Activated naive CD8-positive, alpha-beta T cell treated with anti-CD3 and anti-CD28 coated beads, Interleukin-2, amount 10 ng/mL, durations not matched to agents 7 days and 5 days (primary cell): ENCODE measurements at places on chromosomes 5 and 9. TPM values are rescaled to one million over a fixed set of nuclear protein-coding genes. Genes with fewer than 3 reads are reported as not detected.

DNA sequence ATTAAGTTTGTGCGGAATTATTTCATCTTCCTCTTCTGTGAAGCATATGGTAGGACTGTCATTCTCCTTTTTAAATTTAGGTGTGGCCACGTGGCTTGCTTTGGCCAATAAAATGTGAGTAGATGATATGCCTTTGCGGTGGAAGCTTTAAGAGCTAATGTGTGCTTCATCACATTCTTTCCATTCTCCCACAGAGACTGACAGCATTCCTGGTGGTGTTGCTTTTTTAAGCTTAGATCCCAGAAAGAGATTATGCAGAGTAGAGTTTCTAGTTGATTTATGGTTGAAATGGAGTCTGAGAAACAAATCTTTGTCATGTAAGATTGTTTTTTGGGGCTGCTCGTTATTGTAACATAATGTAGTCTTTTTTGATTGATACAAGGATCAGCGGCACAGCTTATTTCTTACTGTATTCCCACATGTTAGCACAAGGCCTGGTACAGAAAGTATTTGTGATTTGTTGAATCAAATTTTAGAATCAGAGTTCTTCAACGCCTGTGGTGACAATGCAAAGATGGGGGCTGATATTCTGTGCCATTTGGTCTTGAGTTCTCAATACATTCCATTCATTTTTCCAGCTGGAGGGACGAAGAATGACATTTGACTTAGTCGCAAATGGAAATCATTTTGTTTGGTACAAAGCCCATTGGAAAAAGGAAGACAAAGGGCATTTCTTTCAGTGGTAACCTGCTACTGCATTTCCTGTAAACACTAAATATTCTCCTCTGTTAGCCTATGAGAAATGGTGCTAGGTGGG, 209.9 kb upstream of the VLDLR start:
- H3K4me1 ChIP-seq: no peaks in the 10 kb centered on the region
- no peak overlapping the region for H3K4me3 ChIP-seq
- no peak overlapping the region for H3K27ac ChIP-seq

- peaks cover 12% of the 10 kb centered on the region for H3K4me1 ChIP-seq
- H3K27me3 ChIP-seq: peaks cover 9% of the 10 kb centered on the region
- H3K4me3 ChIP-seq: no peak overlapping the region
Observed at GRCh38 chr5:59665086-59665831, 228.3 kb downstream of the PDE4D start.

- H3K4me1 ChIP-seq: peaks cover 24% of the 10 kb centered on the region
- DNase-seq: no peak
- no peaks in the 10 kb centered on the region for H3K27me3 ChIP-seq
- peaks cover 11% of the 10 kb centered on the region for H3K36me3 ChIP-seq
- no peak overlapping the region for H3K4me3 ChIP-seq
Observed at GRCh38 chr9:123865226-123866000, 64.5 kb downstream of the DENND1A start.

- H3K27ac ChIP-seq: no peak overlapping the region
- H3K4me3 ChIP-seq: no peak overlapping the region
- H3K4me1 ChIP-seq: no peaks in the 10 kb centered on the region
- no peak for DNase-seq
Observed at GRCh38 chr5:158084292-158084691, 225.3 kb upstream of the CLINT1 start.

GRCh38 chr5:13692172-13692571, 252.3 kb downstream of the DNAH5 start:
- H3K27ac ChIP-seq: no peak overlapping the region
- no peaks in the 10 kb centered on the region for H3K36me3 ChIP-seq
- H3K4me1 ChIP-seq: no peaks in the 10 kb centered on the region
- no peak for DNase-seq
- H3K27me3 ChIP-seq: no peaks in the 10 kb centered on the region

- H3K27ac ChIP-seq: no peak overlapping the region
- H3K27me3 ChIP-seq: no peaks in the 10 kb centered on the region
- H3K36me3 ChIP-seq: peaks cover 22% of the 10 kb centered on the region
Observed at GRCh38 chr9:37761511-37761910, 7.9 kb downstream of the TRMT10B start.

GRCh38 chr9:128565578-128565977, 13.2 kb downstream of the SPTAN1 start:
- no peak overlapping the region for H3K27ac ChIP-seq
- H3K4me3 ChIP-seq: no peak overlapping the region
- H3K4me1 ChIP-seq: peaks cover 9% of the 10 kb centered on the region
- H3K36me3 ChIP-seq: peaks cover 20% of the 10 kb centered on the region
- H3K27me3 ChIP-seq: no peaks in the 10 kb centered on the region

GRCh38 chr5:176846335-176847140, 36.2 kb downstream of the UNC5A start:
- H3K36me3 ChIP-seq: no peaks in the 10 kb centered on the region
- no peak overlapping the region for H3K4me3 ChIP-seq
- H3K27ac ChIP-seq: no peak overlapping the region
- H3K27me3 ChIP-seq: peaks cover 12% of the 10 kb centered on the region

GRCh38 chr9:99221266-99221620, 499 bp downstream of the ALG2 start:
- peaks cover 50% of the 10 kb centered on the region for H3K4me1 ChIP-seq
- H3K27ac ChIP-seq: peak overlapping the region; percentile 81

DNA sequence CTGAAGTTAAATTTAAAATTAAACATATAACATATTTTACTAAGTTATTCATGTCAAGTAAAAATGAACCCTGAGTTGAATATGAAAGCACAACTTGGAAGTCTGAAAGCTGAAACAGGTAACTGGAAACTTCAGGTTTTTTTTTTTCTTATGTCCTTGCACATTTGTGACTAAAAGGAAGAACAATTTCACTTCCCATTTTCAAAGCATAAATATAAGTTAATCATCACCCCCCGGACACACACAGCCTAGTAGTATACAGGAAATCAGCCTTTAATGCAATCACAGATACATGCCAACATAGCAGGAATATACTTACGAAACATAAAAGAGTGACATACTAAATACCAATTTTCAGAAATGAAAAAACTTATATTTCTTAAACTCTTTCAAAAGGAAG, 225.9 kb downstream of the RFX3 start:
- no peak for DNase-seq
- H3K4me3 ChIP-seq: no peak overlapping the region

DNA sequence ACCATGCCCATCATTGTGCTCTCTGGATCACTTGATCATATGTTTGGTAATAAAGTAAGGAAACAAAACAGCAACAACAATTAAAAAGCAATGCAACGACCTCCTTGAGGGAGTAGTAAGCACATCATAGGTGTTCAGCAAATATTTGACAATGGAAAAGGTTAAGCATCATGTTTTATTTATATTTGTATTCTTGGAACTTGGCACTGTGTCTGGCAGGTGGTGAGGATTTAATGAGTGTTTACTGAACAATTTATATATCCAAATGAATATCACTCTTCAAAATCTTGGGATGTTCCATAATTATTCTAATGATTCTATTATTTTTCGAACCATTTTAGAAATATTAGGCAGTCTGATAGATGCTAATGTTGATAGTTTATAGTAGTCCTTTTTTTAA, 6.2 kb downstream of the PIP5K1B start:
- H3K4me1 ChIP-seq: peaks cover 5% of the 10 kb centered on the region
- no peak overlapping the region for H3K27ac ChIP-seq

DNA sequence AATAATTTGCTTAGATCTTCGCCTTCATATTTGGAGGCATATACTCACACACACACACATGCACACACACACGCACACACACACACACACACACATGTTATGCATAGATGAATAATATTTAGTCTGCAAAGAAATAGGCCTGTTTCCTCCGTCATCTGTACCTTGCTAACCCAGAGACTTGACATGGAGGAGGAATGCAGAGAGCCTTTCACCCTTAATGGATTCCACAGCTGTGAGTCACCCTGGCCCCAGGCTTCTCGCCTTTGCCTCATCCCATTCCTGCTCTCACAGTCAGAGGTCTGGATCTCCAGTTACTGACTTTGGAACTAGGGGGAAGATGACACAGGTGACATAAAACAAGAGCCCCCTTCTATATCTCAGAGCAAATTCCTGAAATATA, 29.7 kb downstream of the ZNF462 start:
- no peaks in the 10 kb centered on the region for H3K27me3 ChIP-seq
- no peak overlapping the region for H3K27ac ChIP-seq
- H3K4me1 ChIP-seq: no peaks in the 10 kb centered on the region
- H3K36me3 ChIP-seq: no peaks in the 10 kb centered on the region

NR2F1-AS1 gene
- total RNA-seq: not detected

SURF6 gene
- 21.0 TPM for total RNA-seq

MOB3B gene
- total RNA-seq: 3.2 TPM

STKLD1 gene
- 0.17 TPM for total RNA-seq

CDO1 gene
- total RNA-seq: 0.36 TPM

NR3C1 gene
- 102 TPM for total RNA-seq

BTNL8 gene
- not detected for total RNA-seq

TRIM36 gene
- 0.26 TPM for total RNA-seq

PIP5K1B gene
- total RNA-seq: 0.36 TPM

SLC2A8 gene
- total RNA-seq: 3.4 TPM
